RPMI7951 (cell line): ENCODE measurements at places on chromosomes 1 and 21. TPM values are rescaled to one million over a fixed set of nuclear protein-coding genes. Genes with fewer than 3 reads are reported as not detected.

GRCh38 chr1:172450524-172450885 lies 6.6 kb upstream of the PIGC start:
- no peak for DNase-seq

RBP7 gene
- total RNA-seq: not detected in 2 replicates

- no peak for DNase-seq
Observed at GRCh38 chr1:206895325-206895724, 1.9 kb upstream of the IL24 start.

FMO5 gene
- total RNA-seq: 2.1 and 3.4 TPM in 2 replicates

DNA sequence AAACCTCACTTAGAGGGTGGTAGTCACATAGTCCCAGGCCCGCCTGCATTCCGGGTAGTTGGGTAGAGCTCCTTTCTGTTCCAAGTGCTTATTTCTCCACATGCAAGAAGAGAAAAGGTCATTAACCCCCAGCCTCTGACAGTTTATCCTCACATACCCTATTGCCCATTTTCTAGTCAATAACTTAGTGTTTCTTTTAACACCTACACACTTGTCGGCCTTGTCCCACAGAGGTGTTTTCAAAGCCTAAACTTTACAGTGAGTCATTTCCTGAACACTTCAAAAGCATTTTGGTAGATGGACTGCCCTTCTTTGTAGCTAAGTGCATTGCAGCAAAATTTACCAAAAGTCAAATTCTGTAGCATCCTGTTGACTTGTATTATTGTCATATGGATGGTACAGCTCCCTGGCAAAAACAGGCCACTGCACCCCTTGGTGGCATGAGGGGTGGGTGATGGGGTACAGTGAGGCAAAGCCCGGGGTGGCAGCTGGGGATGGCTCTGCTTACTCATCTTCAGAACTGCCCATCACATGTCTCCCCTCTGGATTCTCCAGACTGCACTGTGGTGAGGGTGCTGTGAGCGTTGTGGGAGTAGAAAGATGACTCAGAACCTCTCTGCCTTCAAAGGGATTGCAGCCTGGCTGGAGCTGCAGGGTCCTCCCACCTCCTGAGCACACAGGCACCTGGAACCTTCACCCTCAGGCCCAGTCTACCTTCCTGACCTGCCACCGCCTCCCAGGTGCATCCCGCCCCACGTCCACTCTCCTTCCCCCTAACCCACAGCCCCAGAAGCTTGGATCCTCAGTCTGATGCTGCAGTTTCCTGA lies 45.8 kb upstream of the DMRTB1 start:
- DNase-seq: peak; percentile 87

DNA sequence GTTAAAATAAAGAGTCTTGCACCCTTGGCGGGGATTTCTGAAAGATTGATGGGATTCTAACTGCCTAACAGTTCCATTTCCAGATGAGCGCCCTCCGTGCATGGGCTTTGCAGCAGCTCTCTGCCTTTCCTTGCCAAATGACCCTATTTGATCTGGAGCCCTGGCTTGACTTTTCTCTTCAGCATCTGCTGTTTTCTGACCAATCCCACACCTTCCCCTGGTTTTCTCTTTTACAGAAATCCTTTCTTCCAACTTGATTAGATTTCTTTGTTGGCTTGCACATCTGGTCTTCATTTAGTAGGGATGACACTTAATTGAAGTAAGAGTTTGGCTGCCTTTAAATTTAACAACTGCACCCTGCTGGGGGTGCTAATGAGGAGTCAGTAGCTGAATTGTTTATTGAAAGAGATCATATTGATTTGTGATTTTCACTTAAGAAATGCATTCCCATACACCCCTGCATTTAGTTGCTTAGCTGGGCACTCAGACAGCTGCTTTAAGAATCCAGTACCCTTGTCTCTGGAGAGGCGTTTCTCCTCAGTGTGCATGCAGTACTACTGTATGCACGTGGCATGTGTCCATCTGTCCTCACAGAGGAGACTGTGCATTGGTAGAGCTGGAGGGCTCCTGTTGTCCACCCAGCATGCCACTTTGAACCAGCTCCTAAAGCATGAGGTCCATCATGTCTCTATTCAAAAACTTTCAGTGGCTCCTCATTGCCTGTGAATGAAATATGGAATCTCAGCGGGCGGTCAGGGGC lies 99.7 kb downstream of the NOS1AP start:
- no peak for DNase-seq

C8A gene
- not detected in 2 replicates for total RNA-seq

- DNase-seq: no peak
Observed at GRCh38 chr1:155128755-155129473, 1.2 kb downstream of the EFNA1 start.
